CD8-positive, alpha-beta memory T cell (primary cell): ENCODE measurements at places on chromosomes 1 and 21. TPM values are rescaled to one million over a fixed set of nuclear protein-coding genes. Genes with fewer than 3 reads are reported as not detected.

Gene MROH7
- not detected for total RNA-seq

Gene KPRP
- total RNA-seq, result not detected

Gene PGBD5
- not detected for total RNA-seq

Gene LRRC39
- 0.53 TPM for total RNA-seq

Gene NDUFS5
- 174 TPM for total RNA-seq

Gene WNT9A
- total RNA-seq, result 0.13 TPM

Gene HEYL
- 0.07 TPM for total RNA-seq

Gene LCE3B
- total RNA-seq, result not detected

Gene LAPTM5
- 206 TPM for total RNA-seq

Gene PADI6
- not detected for total RNA-seq

Gene CENPL
- total RNA-seq, result 27.4 TPM

Gene CAPN8
- total RNA-seq, result not detected

Gene WASF2
- 120 TPM for total RNA-seq

Gene SPRR2F
- total RNA-seq, result not detected

Gene NR5A2
- not detected for total RNA-seq

Gene ST6GALNAC3
- 0.33 TPM for total RNA-seq
